ENCODE measurements at places on chromosomes 3 and 15.

DNA sequence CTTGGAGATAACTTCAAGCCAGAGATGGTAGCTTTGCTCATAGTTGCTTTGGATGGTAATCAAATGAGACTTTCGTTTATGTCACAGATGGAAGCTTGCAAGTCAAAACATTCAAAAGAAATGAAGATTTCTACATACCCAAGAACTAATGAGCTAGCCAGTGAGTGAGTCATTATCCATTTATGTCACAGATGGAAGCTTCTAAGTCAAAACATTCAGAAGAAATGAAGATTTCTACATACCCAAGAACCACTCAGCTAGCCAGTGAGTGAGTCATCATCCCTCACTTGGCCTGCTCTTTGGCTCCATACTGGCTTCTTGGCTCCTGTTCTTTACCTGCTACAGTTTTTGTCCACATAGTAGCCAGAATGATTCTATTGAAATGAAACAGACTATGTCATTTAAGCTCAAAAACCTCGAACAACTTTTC lies 559.8 kb upstream of the CBLB start:
- peak; percentile 43 for DNase-seq

DNA sequence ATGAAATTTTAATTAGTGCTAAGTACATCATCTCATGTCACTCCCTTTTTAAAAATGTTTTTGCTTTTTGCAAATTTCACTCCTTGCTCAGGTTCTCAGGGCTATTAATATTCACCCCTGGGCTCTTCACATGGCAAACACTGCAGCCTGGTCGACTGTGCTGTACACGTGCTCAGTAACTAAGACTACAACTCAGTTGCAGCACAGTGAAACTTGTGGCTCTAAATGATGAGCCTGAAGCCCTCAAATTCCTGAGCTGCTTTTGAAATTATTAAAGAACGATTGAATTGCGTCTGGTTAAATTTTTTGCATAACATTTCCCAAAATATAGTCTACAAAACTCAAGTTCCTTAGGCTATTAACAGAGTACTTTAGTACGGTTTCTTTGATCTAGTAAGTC lies 159.3 kb upstream of the C2CD4B start:
- DNase-seq = no peak

GRCh38 chr3:130687327-130687726 lies 59.3 kb downstream of the PIK3R4 start:
- DNase-seq = no peak

DNA sequence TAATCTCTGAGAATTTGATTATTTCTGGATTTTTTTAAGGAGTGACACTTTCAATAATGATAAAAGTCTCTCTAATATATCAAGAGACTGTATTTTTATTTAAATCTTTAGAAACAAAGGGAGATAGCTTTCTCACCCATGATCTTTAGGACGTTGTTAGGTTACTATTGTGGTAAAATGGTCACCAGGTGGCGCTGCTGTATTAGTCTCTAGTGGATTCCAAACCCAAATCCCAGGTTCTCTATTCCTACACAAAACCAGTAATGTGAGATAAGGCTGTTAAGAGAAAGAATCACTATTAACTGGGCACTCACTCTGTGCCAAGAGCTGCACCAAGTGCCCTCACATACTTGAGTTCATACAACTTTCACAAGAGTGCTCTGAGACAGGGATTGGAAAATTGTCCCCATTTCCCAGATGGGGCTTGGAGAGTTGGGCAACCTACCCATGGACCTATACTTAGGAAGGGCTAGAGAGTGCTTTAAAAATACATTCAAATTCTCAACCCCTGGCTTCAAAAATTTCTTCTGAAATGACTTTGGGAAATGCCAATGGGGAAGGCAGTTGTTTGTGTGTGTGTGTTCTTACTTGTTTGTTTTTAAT lies 593.4 kb upstream of the TGFBR2 start:
- DNase-seq = peak; percentile 71
